Stimulated activated CD4-positive, alpha-beta T cell treated with anti-CD3 and anti-CD28 coated beads, Interleukin-12 subunit alpha, Interleukin-12 subunit beta, amount 100 ng/mL, for 24 hours (primary cell): ENCODE measurements at places on chromosomes 5 and 9.

GRCh38 chr9:137237759-137238726 lies 3.0 kb upstream of the TUBB4B start:
- DNase-seq, result no peak

GRCh38 chr5:89241186-89241585 lies 358.2 kb upstream of the MEF2C start:
- no peak for DNase-seq

GRCh38 chr5:37715361-37715760 lies 124.5 kb downstream of the GDNF start:
- no peak for DNase-seq

GRCh38 chr5:9644630-9645029 lies 14.5 kb upstream of the TAS2R1 start:
- no peak for DNase-seq

DNA sequence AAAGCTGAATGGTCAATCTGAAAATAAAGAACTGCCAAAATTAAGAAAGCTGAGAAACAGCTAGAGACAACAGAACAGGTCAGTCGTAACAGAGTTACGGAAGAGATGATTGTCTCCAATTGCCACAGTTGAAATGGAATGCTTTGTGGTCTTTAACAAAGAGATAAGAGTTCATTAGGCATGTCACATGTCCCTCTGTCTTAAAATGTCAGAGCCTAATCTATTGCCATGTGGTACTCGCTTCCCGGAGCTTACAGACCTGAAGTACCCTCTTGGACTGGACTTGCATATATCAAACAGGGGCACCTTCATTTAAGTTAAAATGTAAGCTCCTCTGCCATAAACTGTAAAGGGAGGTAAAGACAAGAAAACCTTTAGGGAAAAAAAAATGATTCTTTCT lies 19.7 kb downstream of the TTC39B start:
- no peak for DNase-seq

DNA sequence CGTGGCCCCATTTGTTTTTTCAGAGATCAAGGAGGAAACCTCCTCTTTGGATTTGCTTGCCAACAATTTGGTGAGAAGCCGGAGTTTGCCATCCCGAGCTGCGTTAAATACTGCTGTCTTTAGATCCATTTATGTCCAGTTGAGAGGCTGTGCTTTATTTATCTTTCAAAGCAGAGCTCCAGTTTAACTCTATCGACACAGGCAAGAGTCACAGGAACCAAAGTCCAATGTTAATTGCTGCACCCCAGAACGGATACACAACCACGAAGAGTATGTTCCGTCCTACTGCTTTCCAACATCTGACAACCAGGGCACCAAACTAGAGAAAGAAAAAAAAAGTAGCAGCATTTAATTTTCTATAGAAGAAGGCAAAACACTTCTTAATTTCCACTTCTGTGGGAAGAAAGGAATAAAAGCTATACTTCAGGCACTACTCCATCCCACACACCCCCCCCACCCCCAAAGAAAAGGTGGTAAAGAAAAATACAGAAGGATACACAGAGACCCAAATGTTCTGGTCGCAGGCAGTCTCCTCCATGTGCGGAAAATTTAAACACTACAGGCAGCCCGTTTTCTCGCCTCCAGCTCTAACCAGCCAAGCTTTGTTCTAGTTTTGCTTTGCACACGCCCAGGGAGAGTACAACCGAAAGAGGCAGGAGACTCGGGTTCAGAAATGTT lies 1.1 kb downstream of the FEM1C start:
- peak; percentile 17 for DNase-seq

- DNase-seq, result no peak
Measured at GRCh38 chr9:2494562-2494961, 127.0 kb upstream of the VLDLR start.

DNA sequence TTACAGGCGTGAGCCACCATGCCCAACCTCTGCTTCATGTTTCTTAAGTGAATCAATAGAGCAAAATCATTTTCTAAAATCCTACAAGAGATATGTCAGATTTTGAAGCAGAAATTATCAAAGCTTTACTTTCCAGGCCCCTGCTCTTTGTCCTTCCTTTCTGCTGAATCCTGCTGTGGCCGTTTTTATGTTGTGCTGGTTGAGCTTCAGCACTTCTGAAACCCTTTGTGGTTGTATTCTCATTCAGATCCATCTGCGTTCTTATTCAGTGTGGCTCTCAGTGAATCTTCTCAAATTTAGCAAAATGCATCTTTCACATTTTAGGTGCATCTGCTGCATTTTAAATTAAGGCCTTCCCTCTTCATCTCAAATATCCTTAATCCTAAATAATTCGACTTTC lies 26.0 kb downstream of the JMY start:
- DNase-seq, result no peak

DNA sequence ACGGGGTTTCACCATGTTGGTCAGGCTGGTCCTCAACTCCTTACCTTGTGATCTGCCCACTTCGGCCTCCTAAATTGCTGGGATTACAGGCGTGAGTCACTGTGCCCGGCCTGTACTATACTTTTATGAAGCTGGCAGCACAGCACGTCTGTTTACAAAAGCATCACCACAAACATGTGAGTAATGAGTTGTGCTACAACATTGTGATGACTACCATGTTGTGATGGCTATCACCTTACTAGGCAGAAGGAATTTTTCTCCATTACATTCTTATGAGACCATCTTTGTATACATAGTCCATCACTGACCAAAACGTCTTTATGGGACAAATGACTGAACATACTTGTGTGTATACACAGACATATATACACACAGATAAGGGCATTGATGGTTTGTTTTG lies 1019.0 kb downstream of the CDH18 start:
- no peak for DNase-seq

GRCh38 chr5:41334758-41335157 lies 121.4 kb upstream of the C6 start:
- DNase-seq, result no peak

DNA sequence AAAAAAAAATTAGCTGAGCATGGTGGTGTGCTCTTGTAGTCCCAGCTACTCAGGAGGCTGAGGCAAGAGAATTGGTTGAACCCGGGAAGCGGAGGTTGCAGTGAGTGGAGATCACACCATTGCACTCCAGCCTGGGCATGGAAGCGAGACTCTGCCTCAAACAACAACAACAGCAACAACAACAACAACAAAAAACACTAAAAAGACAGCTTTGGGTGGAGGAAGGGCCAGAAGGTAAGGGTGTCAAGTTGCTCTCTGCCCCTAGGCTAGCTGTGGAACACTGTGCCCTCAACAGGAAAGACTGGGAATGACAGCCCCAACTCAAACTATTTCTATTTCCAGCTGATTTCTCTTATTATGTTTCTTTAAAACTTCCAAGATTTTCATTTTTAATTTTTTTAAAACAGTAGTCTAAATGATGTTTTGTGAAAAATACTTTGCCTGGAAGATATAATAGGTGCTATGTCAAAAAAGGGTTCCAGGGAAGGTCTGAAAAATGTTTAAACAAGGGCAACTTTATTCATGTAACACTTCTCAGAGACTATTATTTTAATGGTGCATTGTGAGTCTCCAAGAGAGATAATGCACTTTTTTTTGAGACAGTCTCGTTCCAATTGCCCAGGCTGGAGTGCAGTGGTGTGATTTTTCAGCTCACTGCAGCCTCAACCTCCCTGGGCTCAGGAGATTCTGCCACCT lies 29.9 kb downstream of the CLINT1 start:
- DNase-seq, result no peak

DNA sequence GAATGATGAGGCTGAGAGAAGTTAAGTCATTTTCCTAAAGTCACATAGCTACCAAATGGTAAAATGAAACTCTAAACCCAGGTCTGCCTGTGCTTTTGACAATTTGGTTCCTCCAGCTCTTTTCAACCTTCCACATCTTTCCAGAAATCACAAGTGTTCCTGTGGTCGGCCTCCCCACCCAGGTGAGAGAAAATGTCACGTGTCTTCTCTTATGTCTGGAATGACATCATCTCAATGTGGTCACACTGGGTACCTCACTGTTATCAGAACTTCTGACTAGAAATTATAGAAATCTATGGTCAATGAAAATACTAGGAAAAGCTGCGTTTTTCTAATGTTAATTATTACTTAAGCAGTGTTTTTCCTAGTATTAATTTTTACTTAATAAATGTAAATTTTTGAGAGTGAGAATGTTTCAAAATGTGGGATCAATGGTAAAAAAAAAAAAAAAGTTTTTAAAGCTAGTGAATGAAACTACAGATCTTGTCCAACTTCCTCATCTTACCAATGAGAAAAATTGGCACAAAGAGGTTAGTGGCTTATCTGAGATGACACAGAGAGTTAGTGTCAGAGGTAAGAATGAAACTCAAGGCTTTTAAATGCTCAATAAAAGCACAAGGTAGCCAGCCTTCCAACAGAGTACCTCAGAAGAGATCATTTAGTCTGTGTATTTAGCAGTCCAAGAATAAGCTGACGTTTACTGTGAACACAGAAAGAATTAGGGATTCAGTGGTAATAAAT lies 228.7 kb upstream of the NR4A3 start:
- DNase-seq, result no peak

DNA sequence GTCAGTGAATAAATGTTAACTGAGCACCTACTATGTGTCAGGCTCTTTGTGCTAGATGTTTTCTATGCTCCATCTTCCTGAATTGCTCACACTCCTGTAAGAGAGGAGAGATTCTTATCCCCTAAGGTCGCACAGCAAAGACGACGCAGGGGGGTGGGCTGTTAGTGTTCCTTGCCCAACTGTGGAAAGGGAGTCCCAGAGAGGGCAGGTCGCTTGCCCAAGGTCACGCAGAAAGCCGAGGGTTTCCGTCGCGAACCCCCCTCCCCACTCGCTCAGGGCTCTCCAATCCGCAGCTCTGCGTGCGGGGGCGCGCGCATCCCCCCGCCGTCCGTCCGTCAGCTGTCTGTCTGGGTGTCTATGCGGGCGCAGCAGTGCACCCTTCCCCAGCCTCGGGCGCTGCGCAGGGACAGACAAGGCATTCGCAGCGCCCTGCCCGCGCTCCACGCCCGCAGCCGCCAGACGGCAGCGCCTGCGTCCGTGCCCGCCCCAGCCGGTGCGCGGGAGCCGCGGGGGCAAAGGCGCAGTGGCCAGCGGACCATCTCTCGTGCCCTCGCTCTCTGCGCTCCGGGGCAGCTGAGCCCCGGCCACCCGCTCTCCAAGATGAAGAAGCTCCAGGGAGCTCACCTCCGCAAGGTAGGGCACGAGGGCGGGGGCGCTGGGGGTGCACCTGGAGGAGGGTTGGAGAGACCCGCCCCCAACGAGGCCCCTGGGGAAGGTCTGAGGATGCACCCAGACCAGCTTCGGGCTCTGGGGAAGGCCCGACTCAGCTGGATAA lies at the start of gene SLC6A7:
Gene SLC6A7, plus strand, starts transcription at position 335 of the 775 bp plus-strand sequence. Its CDS starts 266 bp downstream, at position 601.
- DNase-seq, result no peak

DNA sequence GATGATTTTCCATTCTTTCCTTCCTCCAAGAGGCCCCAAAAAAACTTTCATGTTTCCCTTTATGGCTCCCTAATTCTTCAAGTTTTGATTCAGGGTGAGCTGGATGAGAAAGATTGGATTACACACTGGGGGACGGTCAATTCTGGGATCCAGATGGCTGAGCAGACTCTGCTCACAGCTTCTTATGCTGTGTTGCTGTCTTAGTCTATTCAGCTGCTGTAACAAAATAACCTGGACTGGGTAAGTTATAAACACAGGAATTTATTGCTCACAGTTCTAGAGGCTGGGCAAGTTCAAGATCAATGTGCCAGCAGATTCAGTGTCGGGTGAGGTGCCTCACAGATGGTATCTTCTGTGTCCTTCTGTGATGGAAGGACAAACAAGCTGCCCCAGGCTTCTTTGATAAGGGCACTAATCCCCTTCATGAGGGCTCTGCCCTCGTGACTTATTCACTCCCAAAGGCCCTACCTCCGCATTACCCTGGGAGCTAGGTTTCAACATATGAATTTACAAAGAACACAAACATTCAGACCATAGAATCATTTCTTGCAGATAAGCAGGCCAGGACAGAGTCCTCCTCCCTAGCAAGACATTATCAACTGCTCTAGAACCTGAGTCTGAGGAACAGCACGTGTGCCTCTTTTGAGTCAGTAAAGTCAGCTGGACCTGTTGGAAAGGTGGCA lies 23.1 kb upstream of the SMAD5 start:
- no peak for DNase-seq

DNA sequence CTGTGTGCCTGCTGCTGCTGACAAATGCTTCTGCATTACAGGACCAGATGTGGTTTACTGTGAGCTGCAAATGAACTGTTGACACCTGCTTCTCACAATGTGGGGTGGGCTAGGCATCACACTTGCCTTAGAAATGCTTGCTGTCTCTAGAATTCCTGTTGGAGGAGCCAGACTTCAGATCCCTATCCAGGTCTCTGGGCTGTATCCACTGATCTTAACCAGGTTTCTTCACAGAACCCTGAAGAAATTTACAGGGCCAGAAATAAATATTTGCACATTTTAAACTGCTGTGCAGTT lies 255.4 kb downstream of the FAM114A2 start:
- DNase-seq, result no peak

DNA sequence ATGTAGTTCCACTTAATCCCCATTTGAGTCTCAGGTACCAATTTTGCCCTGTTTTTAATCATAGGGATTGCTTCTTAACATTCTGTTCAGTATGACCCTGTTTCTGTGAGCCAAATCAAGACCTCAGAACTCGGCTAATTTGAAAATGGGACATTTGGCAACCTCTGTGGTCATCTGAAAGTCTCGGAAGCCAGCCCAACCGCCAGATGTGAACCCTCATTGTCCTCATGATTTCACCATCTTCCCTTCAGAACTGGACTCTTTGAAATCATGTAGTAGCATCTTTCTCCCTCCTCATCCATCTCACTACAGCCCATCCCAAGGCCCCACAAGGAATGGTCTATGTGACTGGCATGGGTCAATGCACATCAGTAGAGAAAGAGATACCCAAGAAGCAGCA lies 88.9 kb downstream of the S1PR3 start:
- DNase-seq, result no peak

- no peak for DNase-seq
Measured at GRCh38 chr9:35915681-35916294, 6.5 kb downstream of the SPAAR start.

DNA sequence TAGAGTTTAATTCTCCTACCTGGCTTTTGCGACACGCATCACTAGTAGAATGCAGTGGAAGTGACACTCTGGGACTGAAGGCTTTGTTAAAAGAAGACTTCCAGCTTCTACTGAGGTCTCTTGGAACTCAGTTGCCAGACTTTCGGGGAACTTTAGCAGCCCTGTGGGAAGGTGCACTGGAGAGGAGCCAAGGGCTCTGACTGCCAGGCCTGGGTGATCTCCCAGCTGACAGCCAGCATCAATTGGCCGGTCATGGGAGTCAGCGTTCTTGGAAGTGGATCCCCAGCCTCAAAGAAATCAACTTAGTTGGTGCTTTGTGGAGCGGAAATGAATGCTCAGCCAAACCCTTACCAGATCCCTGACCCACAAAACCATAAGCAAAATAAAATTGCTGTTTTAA lies 87.1 kb downstream of the OSTF1 start:
- DNase-seq, result no peak

DNA sequence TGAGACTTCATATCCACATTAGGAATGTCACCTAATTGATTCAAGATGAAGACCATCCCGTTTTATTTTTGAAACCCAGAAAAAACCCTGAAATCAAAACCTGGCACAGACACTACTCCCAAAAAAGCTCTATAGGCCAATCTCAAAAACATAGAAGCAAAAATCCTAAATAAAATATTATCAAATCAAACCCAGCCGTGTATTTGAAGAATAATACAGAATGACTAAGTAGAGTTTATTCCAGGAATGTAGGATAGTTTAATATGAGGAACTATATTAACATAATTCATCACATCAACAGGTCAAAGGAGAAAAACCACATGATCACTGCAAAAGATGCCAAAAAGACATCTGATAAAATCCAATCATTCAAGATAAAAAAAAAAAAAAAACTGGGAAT lies 167.1 kb downstream of the ACTL7B start:
- DNase-seq, result no peak

- DNase-seq, result no peak
Measured at GRCh38 chr9:98391867-98392266, 136.4 kb upstream of the TBC1D2 start.
